ENCODE measurements at places on chromosomes 11 and 22. TPM values are rescaled to one million over a fixed set of nuclear protein-coding genes. Genes with fewer than 3 reads are reported as not detected.

- DNase-seq, result no peak
Observed at GRCh38 chr11:21794306-21794705, 398.6 kb upstream of the ANO5 start.

DNA sequence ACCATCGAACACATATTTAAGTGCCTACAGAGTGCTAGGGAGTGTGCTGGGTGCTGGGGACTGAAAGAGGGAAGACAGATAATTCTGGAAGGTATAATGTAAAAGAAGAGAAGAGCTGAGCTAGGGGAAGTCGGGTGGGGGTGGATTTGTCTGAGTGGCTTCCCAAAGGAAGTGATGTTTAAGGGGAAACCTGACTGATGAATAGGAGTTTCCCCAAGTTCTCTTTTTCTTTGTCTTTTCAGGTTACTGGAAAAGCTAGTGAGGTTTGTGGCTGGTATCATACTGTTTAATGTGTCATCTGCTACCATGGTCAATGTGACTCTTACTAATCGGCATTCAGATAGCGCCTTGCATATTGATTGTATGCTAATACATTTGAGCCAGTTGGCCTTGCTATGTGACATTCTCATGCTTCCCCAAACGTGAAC is 151.6 kb upstream of the MTMR2 start:
- no peak for DNase-seq

DNA sequence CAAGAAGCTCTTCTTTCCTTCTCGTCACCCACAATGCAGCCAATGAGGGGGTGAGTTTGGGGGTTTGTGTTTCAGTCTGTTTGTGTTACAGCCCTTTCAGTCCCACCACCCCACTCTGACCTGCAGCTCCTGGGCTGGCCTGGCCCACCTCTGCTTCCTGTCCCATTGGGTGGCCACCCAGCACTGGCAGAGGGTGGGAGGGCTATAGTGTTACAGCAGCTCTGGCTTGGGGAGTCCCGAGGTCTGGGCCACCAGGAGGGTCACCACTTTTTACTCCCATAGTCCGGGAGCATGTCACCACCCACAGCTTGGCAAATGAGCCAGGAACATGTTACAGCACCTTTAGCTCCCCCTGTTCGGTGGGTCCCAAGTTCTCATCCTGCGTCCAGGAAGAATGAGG is 1.7 kb upstream of the OR10S1 start:
- no peak for DNase-seq

DNA sequence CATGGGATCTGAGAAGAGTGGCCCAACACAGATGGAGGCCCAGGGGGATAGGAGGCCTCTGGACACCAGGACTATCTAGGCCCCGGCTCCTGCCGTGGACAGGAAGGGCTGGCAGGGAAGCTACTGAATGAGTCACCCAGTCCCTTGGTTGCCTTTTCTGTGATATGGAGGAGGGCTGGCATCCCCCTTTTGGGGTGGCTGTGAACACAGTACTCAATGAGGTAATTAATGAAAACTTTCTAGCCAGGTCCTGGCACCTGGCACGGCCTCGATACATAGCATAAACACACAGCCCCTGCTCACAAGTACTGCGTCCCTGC is 163.2 kb downstream of the CHST1 start:
- DNase-seq, result no peak

GRCh38 chr11:75350743-75351540 is 519 bp downstream of the ARRB1 start:
- no peak for DNase-seq

DNA sequence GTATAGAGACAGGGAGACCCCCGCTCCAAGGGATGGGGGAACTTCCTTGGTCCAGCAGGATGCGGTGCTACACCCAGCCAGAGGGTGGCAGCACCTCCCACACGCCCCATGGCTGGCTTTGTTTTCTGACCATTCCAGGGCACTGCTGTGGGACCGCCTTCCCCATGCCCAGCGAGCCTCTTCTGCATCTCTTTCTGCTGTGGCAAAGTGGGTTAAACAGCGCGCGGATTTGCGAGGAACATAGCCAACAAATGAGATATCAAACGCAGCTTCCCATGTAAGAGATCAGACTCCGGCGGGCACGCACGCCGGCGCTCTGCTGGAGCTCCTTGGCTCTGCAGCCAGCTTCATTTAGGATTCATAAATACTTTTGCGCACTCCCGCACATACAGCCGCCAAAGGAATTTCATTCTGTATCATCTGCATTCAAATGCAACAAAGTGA is 485.8 kb upstream of the CADM1 start:
- peak; percentile 44 for DNase-seq

- peak; percentile 14 for DNase-seq
Observed at GRCh38 chr11:70942593-70942992, 309.8 kb downstream of the SHANK2 start.

GRCh38 chr11:95910638-95911368 is 13.1 kb downstream of the MTMR2 start:
- DNase-seq, result no peak

GRCh38 chr11:95389427-95389826 is 158.4 kb upstream of the SESN3 start:
- DNase-seq, result no peak

- no peak for DNase-seq
Observed at GRCh38 chr11:20658135-20658534, 11.3 kb upstream of the NELL1 start.

DNA sequence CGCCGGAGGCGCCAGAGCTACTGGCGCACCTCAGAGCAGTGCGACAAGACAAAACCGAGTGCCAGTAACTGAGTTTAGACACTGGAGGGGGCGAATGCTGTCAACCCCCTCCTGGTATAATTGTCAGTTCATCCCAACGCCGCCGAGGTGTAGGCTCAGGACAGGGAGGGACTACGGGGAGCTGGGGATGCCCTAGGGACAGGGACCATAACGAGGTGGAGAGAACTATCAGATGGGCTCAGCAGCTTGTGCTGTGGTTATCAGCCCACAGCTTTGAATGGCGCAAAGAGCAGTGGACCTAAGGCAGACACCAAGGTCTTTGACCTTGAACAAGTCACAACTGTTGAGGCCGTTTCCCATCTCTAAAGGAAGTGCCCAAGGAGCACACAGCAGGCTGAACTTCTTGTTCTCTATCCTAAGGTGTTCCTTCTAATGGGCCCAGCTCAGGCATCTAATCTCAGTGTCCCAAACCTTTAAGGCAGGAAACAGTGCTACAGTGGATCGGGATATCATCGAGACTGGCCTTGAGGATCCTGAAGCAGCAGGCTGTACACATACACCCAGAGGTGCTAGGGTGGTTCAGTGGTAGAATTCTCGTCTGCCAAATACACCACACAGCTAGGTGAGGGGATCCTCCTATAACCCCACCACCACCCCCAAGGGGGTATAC is 958 bp upstream of the TUT1 start:
- DNase-seq, result no peak

- DNase-seq, result no peak
Observed at GRCh38 chr11:10257478-10257877, 36.5 kb downstream of the SBF2 start.

GRCh38 chr11:87081358-87081757 is 43.6 kb downstream of the TMEM135 start:
- no peak for DNase-seq

- no peak for DNase-seq
Observed at GRCh38 chr11:71372693-71373657, 75.2 kb downstream of the DHCR7 start.

- no peak for DNase-seq
Observed at GRCh38 chr11:120431633-120432032, 79.9 kb upstream of the GRIK4 start.

DNA sequence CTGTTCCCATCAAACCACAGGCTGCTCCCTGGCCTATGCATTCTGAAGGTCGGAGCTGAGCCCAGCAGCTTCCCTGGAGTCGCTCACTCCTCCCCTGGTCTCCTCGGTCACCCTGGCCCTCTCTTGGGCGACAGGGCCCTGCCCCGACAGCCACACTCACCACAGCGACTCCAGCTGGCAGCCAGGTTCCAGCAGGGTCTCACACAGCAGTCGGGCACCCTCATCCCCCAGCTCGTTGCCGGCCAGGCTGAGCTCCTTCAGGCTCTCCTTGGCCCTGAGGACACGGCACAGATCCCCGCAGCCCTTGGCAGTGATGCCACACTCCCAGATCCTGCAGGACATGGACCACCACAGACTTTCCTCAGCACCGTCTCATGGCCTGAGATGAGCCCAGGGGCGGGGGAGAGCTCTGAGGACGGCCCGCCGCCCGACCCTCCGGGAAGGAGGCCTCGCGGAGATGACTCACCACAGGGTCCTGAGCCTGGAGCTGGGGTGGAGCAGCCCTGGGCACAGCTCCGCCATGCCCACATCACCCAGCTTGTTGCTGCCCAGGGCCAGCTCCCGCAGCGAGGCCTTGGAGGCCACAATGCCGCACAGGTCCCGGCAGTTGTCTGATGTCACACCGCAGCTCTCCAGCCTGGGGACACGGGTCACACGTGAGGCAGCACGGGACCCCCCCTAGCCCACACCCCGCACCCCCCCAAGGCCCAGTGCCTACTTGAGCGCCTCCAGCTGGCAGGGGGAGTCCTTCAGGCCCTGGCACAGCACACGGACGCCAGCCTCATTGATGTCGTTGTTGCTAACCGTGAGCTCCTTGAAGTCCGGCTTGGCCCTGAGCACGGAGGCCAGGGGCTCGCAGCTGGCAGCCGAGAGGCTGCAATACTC is 8.5 kb downstream of the RNH1 start:
- no peak for DNase-seq

DNA sequence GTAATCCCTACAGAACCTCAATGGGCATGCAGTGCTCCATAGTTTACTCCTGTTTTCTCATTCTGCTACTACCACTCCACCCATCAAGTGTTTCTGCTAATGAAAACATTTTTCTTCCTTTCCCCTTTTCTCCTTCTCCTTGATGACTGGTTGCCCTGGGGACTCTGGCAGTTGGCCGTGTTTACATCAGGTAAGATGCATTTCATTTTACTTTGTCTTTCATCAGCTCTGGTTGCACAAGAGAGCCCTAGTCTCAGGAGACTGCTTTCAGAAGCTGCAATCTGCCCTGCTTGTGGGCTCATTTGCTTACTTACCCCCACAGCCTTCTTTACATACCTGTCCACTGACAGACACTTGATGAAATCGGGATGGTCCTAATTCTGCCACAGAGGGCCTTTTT is 19.6 kb upstream of the LIMK2 start:
- no peak for DNase-seq

DNA sequence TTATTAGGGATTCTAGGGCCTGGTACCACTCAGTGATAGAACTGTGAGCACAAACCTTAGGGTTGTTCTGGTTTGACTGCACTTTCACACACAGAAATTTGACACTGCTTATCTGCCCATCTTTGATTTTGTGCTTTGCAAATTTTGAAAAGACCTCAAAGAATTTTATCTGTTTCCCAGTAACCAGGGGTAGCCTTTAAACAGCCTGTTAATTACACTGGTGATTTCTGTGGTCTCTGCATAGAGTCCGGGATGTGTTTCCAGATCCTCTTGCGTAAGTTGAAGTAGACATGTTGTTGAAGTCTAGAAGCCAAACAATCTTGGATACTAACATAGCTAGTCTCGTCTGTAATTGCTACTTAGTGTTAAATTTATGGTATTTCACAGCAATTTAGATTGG is 75.3 kb downstream of the C22orf31 start:
- no peak for DNase-seq

DNA sequence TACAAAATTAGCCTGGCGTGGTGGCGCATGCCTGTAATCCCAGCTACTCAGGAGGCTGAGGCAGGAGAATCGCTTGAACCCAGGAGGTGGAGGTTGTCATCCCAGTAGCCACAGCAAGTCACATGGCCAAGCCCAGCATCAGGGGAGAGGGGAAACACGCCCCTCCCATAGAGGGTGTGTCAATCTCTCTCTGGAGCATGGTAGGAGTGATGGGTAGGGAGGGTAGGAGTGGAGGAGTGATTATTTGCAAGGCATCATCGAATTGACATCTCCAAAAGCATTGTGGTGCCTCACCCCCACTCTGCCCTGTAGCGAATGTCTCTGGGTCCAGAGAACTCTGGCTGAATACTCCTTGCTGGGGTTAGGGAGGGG is 6.1 kb upstream of the SSTR3 start:
- DNase-seq, result no peak

DNA sequence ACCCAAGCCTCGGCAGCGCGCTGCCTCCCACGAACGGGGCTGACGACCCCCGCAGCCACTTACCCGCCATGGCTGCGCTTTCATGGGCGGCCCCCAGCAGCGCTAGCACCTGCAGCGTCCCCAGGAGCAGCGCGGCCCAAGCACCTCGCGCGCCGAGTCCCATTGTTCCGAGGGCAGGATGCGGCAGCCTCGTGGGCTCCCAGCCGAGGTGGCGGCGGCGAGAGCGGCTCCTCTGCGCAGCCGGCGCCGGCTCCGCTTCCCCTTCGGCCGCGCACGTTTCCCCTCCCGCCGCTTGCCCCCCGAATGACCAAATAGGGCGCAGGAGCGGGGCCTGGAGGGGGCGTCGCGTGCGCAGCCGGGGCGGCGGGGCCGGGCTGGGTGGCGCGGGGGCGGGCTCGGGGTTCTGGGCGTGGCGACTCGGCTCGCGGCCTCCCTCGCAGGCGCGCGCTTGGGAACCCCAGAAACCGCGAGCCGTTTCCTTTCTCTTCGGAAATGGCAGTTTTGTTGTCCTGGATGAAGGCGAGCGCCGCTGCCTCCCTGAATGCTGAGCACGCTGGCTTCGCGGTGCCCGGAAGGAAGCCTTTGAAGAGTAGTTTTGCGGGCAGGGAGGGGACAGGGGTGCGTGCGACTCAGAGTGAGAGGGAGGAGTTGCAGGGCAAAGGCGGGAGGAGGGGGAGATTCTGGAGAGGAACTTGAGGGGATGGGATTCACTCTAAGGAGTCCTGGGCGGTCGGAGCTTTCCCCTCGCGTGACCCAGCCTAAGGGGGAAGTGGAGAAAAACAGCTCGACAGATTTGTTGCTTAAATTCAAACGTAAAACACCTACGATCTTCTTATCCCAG is at the start of gene TMEM123:
Gene TMEM123 (minus strand): TSS at position 305 of the 841 bp plus-strand sequence. CDS start 142 bp downstream, at position 163.
- DNase-seq, result peak; percentile 69

- peak; percentile 63 for DNase-seq
Observed at GRCh38 chr11:116605543-116606459, 167.0 kb downstream of the BUD13 start.

DNA sequence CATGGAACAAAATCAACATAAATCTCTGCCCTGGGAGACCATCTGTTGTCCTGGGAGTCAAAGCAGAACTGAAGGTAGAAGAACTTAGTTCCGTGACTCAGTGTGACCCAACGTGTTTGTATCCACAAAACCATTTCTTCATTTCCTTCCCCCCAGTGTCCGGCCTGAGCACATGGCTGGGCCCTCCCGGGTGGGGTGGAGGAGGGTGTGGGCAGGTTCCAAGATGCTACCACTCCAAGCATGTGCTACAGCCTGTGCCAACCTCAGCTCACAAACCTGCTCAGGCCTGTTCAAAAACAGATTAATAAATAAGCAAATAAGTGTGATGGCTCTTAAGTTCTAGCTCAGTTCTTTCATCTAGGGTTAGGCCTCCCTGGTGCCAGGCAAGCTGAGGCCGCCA is 55.3 kb downstream of the SHANK2 start:
- no peak for DNase-seq

GRCh38 chr11:3879967-3880542 is 24.6 kb downstream of the STIM1 start:
- no peak for DNase-seq

PRRG4 gene
- not detected for total RNA-seq

SLC22A24 gene
- not detected for total RNA-seq

SHANK3 gene
- total RNA-seq, result 15.2 TPM

PATE4 gene
- total RNA-seq, result not detected

SAA2 gene
- not detected for total RNA-seq

SCGB2A2 gene
- total RNA-seq, result not detected

BACE1 gene
- 30.4 TPM for total RNA-seq

DDB1 gene
- total RNA-seq, result 329 TPM

TBX1 gene
- total RNA-seq, result not detected
